ENCODE measurements at places on chromosomes 13 and 19. TPM values are rescaled to one million over a fixed set of nuclear protein-coding genes. Genes with fewer than 3 reads are reported as not detected.
A peak's percentile ranks its signal among the peaks of the same experiment; 100 is the strongest.

- no peak for DNase-seq
These were observed 292.1 kb upstream of the MAB21L1 start for GRCh38 chr13:35768551-35768950.

- DNase-seq: peak; percentile 19
These were observed 1369.9 kb downstream of the EFNB2 start for GRCh38 chr13:105165449-105166125.

DNA sequence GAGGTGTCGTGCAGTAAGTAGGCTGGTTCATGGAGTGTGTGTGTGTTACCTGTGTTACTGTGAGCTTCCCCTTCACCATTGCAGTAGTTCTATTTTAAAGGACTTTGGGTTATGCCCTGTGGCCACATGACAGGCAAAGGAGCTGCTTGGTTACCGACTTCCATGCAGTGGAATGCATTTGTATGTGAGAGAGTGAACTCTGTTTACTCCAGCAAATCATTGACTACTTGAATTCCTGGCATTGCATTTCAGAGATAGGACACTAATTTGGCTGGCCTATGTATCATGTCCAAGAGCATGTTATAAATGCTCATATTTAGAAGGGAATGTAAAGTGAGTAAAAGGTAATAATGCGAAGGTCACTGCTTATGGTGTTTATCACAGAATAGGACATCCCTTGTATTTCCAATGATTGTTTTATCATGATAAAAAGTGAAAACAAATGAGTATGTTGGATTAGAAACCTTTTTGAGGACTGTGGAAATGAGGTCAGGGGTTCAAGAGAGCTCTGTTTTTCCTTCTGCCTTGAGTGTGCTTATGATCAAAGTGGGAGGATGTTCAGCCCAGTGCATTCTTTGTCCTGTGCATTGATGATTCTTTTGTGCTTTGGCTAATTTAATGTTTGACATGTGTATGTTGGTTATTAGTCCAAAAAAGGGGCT is 156.5 kb downstream of the LMO7 start:
- DNase-seq: no peak

DNA sequence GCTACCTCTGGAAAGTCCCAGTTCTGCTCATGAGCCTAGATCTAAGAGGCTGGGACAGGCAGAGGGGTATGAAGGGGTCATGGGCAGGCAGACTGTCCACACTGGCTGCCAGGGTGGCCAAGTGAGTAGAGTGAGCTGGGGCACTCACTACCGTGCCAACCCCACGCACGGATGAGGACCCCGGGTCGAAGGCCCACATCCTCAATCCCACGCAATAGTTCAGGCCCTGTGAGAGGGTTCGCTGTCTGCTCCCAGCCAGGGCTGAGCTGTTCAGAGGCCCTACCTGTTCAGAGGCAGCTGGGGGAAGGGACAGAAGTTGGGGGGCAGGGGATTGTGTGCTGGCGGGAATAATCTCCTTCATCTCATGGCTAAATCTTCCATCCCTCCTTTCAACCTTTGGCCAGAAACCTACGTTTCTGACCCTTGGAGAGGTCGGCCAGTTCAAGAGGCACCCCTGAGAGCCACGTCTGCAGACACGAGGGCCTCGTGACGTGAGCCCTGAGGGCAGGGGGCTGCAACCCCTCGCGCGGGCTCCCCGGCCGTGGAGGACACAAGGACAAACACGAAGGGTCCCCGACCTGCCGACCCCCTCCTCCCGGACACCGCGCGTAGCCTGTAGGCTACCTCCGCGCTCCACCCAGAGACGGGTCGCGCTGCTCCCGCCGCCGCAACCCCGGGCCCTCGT is 1.0 kb upstream of the RPS5 start:
- no peak for DNase-seq

- no peak for DNase-seq
These were observed 58.0 kb downstream of the TPT1 start for GRCh38 chr13:45282994-45283393.

- no peak for DNase-seq
These were observed 223.9 kb upstream of the MIR17HG start for GRCh38 chr13:91123456-91124127.

The GARIN5A gene
- total RNA-seq: 4.4 TPM

The KCTD15 gene
- 13.8 TPM for total RNA-seq

Data from colonic mucosa (tissue), 4 donors.